ENCODE measurements at places on chromosomes 16 and 17.

DNA sequence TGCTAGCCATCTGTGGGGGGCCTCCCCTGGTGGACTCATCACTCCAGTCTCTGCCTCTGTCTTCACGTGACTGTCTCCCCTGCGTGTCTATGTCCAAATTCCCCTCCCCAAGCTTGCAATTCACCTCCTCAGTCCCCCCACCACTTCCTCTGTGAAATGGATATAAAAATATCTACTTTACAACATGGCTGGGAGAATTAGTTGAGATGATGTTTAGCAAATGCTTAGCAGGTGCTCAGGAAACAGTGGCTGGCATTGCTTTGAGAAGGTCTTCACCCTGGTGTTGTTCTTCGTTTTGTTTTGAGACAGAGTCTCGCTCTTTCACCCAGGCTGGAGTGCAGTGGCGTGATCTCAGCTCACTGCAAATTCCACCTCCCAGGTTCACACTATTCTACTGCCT, 8.3 kb upstream of the ZCCHC14 start:
- DNase-seq: no peak

DNA sequence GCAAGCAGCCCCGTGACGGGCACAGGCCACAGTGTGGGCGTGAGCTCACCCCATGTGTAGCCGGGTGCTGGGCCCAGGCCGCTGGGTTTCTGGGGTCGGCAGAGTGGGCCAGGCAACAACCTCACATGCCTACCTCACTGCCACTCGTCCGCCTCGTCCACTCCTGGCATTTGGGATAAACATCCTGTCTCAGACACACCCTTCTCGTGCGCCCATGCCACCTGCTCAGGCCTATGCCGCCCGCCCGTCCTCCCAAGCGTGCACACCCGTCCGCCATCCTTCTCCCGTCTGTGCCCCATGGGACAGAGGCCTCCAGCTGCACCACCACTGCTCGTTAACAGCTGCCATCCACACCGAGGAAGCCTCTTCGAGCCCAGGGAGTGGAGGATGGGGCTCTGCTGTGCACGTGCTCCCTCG, 64.3 kb downstream of the KLHDC4 start:
- DNase-seq: no peak

DNA sequence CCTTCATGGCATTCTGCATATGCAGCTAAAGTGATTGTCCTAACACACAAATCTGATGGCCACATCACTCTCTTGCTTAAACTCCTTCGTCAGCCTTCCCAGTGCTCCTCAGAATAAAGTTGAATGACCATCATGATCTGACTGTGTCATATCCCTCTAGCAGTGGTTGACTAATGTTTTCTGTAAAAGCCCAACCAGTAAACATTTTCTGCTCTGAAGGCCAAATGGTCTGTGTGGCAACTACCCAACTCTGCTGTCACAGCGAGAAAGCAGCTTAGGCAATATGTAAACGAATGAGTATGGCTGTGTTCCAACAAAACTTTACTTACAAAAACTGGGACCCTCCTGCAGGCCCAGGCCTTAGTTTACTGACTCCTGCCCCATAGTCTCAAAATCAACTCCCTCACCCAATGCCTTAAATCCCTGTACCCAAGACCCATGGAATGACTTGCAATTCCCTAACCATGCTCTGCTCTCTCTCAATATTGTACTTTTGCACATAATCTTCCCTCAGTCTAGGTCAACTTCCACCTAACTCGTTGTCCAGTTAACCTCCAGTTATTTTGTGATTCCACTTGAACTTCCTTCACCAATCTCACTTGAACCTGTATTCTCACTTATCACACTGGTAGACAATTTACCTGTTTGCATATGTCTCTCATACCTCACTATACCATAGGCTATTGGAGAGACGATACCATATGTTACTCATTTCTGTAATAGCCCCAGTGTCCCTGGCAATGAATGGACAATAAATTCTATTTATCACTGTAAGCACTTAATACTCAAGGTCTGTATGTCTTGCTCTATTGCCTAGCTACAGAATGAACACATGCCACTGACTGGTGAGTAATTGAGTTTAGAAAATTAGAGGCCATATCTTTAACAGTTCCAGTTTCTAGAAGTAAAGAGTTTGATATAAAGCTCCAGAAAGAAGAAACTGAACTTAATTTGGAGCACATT, 29.1 kb downstream of the TMEM100 start:
- no peak for DNase-seq

GRCh38 chr16:70522216-70523075, 908 bp downstream of the COG4 start:
- DNase-seq: no peak

DNA sequence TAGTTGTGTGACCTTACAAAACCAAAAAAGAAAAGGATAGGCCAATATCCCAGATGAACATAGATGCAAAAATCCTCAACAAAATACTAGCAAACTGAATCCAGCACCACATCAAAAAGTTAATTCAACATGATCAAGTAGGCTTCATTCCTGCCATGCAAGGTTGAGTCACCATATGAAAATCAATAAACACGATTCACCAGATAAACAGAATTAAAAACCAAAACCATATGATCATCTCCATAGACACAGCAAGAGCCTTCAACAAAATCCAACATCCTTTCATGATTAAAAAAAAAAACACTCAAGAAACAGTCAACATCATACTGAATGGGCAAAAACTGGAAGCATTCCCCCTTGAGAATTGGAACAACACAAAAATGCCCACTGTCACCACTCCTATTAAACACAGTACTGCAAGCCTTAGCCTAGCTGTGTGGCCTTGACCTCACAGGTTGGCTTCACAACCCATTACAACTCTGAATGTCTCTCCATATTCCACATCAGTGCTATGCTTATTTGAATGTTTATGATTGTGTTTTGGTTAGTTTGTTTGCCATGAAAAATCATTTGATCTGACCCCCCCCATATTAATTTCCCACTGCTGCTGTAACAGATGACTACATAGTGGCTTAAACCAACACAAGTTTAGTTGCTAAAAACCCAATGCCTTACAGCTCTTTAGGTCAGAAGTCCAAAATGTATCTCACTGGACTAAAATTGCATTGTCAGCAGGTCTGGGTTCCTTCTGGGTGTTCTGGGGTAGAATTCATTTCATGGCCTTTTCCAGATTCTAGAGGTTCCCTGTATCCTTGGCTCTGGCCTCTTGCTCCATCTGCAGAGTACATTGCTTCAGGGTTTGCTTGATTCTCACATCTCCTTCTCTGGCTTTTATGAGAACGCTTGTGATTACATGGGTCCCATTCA, 257.1 kb upstream of the DYNLRB2 start:
- DNase-seq: no peak

GRCh38 chr17:50540560-50541401, 6.2 kb upstream of the SPATA20 start:
- DNase-seq: no peak

DNA sequence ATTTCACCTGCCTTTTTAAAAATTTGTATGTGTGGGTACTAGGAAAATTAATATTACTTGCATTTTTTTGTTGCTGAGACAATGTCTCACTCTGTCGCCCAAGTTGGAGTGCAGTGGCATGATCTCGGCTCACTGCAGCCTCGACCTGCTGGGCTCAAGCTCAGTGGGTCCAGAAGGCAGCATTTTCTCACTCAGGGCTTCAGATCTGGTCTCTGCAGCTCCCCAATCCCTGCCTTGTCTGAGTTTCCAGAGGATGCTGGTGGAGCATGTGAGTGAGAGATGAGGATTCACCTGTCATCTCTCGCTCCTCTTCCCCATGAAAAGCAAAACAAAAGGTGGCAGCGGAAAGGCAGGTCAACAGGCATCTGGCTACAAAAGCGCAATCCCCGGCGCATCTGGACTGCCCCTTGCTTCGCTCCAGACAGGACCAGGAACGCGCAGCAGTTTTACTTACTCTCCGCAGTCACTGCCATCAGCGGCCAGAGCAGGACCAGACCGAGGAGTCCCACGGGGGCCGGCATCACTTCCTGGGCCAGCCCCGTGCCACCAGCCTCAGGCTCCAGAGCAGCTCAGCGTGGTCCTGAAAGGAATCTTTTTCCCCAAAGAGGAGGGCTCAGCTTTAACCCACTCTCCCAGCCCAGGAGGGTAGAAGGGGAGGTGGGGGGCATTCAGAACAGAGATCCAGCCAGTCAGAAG, 59.9 kb downstream of the LITAF start:
- DNase-seq: no peak

- DNase-seq: no peak
Observed at GRCh38 chr16:17939122-17939536, 397.4 kb downstream of the NPIPA8 start.

DNA sequence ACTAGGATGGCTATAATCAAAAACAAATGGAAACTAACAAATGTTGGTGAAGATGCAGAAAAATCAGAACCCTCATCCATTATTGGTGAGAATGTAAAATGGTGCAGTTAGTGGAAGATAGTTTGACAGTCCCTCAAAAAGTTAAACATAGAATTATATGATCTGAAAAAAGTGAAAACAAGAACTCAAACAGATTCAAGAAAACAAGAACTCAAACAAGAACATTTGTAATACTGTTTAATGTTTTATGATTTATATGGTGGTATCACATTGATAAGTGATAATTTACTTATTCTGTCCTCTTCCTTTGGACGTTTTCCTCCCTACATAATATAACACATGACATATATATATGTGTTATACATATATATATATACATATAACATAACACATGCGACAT, 12.0 kb downstream of the USP31 start:
- no peak for DNase-seq

- DNase-seq: no peak
Observed at GRCh38 chr16:47667956-47668355, 206.8 kb downstream of the PHKB start.

DNA sequence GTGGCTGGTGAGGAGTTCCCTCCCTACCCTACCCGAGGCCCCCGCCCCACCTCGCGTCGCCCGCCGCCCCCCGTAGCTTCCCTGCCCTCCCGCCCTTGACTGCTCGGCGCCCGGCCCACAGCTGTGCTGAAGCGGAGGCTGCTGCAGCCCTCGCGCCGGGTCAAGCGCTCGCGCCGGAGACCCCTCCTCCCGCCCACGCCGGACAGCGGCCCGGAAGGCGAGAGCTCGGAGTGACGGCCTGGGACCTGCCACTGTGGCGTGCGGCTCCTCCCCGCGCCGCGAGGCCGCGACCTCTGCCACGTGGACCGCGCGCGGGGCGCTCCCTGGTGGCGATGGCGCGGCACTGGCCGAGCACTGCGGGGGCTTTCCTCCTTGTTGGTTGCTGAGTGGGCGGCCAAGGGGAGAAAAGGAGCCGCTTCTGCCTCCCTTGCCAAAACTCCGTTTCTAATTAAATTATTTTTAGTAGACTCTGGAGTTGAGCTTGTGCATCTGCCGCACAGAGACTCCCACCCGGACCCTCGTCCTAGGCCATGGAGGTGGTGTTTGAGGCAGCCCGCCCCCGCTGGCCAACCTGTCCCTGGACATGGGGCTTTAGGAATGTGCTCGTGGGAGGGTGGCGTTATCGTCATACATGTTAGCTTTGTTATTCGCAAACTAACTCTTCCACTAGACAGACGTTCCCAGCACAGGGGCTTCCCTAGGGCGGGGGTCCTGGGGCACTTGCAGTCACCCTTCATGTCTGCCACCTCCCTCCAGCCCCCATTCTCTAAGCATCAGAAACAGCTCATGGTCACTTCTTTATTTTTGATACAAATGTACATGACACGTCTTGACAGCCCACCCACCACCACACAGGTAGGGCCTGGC, 4.4 kb downstream of the TP53I13 start:
- DNase-seq: no peak

GRCh38 chr16:30957456-30958174, at the start of gene SETD1A:
Gene SETD1A, plus strand, starts transcription at chr16:30957754. Its CDS starts 978 bp downstream, at chr16:30958732.
- peak; percentile 80 for DNase-seq

DNA sequence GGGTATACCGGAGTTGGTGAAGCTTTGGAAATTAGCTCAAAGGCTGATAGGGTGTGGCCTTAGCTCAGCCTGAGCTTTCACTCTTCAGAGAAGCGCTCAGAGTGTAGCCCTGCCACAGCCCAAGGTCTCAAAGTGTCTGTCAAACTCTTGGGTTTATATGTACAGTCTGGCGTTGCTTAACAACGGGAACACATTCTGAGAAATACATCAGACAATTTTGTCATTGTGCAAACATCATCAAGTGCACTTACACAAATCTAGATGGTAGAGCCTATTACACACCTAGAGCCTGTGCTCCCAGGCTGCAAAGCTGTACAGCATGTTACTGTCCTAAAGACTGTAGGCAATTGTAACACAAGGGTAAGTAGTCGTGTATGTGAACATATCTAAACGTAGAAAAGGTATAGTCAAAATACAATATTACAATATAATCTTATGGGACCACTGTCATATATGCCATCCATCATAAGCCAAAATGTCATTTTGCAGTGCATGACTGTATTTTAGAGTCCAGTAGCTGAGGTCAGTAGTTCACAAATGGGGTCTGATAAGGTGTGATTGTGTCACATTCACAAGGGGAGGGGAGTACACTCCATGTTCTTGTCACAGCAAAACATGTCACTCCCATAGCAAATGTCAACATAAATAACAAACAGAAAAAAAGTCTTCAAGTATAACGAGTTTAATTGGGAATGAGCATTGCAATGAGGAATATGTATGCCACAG, 20.6 kb downstream of the CHAD start:
- DNase-seq: no peak

DNA sequence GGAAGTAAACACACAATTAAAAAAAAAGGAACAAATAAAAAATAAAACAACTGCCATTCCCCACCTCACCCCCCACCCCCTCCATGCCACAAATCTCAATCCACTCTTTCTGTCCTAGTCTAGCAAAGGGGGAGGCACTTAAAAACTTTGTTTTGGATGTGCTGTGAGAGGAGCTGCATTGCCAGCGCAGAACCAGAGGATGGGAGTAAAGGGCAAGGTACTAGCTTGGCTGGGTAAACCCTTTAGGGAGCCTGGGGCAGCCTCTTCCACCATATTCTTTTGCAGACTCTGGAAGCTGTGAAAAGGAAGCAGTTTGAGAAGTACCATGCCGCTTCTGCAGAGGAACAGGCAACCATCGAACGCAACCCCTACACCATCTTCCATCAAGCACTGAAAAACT, 1.4 kb downstream of the MRPS7 start:
- DNase-seq: no peak

- DNase-seq: no peak
Observed at GRCh38 chr17:67258821-67259468, 13.9 kb upstream of the HELZ start.

DNA sequence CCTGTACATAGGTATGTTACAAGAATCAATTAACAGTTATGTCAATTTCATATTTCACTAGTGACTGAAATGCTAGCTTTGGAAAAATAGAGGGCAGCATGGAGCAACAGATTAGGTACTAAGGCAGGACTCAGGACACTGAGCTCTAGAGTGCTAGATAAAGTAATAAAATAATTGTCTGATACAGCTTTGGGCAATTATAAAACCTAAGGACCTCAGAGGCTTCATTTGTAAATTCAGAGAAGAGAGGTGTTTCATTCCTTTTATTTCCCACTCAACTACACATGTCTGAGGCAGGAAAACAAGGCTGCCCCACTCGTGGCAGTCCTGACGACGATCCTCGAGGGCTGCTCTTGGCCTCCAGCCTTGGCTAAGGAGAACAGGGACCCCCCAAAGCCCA, 81.5 kb downstream of the CA4 start:
- DNase-seq: no peak
